ENCODE measurements at places on chromosomes 7 and 10.

- DNase-seq = no peak
Measured at GRCh38 chr10:77091597-77092165, 545.9 kb downstream of the KCNMA1 start.

DNA sequence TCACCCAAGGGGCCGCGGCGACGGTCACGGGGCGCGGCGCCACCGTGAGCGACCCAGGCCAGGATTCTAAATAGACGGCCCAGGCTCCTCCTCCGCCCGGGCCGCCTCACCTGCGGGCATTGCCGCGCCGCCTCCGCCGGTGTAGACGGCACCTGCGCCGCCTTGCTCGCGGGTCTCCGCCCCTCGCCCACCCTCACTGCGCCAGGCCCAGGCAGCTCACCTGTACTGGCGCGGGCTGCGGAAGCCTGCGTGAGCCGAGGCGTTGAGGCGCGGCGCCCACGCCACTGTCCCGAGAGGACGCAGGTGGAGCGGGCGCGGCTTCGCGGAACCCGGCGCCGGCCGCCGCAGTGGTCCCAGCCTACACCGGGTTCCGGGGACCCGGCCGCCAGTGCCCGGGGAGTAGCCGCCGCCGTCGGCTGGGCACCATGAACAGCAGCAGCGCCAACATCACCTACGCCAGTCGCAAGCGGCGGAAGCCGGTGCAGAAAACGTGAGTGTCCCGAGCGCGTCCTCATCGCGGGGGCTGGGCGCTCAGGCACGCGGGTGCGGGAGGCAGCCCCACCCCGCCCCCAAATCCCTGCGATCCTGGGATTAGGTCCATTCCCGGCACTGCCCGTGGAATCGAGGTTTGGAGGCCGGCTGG, 509 bp downstream of the AHR start:
- DNase-seq = peak; percentile 49

DNA sequence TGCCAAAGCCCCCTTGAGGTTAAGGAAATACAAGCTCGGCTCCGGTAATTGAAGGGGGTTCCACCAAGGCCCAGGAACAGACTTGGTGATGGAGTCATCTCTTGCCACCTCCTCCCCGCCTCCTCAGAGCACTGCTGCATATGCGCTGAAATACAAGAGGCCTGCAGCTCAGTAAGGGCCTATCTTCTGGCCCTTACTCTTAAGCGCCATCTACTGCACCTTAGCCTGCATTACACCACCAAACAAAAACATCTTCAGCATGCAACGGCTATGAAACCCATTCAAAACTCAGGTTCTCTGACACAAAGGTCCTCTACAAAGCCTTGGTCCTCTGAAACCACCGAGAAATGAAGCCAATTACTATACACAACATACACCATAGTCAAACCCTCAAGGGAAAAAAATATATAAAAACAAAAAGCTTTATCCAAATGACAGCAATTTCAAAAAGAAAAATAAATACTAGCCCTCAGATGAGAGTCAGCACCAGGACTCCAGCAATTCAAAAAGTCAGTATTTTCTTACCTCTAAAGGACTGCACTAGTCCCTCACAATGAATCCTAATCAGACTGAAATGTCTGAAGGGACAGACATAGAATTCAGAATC, 176.8 kb upstream of the TBX20 start:
- no peak for DNase-seq

- peak; percentile 70 for DNase-seq
Measured at GRCh38 chr10:93072713-93073538, 767 bp upstream of the CYP26A1 start.

- peak; percentile 92 for DNase-seq
Measured at GRCh38 chr10:133336577-133337369, at the start of gene CALY. TSS of gene CALY (minus strand) at chr10:133336896. CDS start at chr10:133328989, 7,907 bp downstream.

GRCh38 chr10:12186323-12186722, 9.4 kb downstream of the NUDT5 start:
- DNase-seq = no peak

GRCh38 chr7:69858471-69858870, 260.2 kb downstream of the AUTS2 start:
- DNase-seq = no peak

DNA sequence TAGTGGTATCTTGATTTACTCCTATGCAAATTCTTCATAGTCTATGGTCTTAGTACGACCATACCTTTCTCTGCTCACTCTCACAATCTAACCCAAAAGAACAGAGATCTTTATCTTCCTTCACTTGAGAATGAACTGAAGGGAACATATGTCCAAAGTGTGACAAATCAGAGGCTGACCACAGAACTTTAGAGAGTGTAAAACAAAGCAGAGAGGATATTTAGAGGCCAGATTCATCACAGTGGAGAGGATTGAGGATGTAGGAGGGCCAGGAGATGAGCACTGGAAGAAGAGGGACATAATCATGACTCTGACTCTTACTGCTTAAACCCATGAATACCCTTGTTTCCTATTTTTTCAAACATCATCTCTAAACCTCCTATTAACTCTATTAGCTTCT, 935.3 kb upstream of the PHF14 start:
- DNase-seq = no peak

GRCh38 chr7:50480797-50481196, 30.6 kb upstream of the FIGNL1 start:
- DNase-seq = no peak

DNA sequence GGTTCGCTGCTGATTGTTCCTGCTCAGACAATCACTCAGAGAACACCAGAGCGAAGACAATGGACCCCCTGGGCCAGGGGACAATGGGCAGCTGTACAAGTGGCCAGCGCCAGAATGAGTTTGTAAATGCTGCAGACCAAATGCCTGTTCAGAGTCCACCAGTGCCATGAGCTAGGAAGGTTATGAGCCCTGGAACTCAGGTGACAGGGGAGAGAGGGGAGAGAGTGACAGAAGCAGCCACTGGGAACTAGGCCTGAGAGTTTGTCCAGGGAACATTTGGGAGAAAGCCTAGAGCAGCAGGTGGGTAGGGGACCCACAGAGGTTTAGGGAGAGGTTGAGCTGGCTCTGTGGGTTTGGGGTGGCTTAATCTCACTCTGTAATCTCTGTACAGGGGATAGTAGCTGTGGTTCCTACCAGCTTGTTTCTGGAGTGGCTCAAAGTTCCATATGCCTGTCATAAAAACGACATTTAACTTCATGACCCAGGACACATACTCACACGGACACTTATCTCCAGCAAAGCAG, 60.4 kb downstream of the C10orf105 start:
- no peak for DNase-seq

GRCh38 chr10:72466018-72466417, 111.3 kb upstream of the DNAJB12 start:
- DNase-seq = no peak

GRCh38 chr10:29120216-29120615, 168.7 kb upstream of the LYZL1 start:
- no peak for DNase-seq

DNA sequence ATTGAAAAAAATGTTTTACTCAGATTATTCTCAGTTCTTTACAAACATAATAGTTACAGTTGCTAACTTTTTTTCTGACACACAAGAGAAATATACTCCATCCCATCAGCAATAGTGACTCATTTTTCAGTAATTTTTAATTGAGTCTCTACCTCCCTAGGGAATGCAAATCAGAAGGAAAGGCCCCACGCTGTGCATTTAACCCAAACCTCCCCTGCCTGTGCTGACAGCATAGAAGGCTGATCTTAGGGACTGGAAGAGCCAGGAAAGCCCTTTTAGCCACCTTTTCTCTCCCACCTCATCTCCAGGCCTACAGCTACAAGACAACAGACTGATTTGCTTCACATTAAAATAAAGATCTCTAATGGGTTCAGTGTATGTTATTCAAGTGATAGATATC, 24.7 kb upstream of the PIK3CG start:
- no peak for DNase-seq

GRCh38 chr7:80298201-80298600, 163.6 kb downstream of the GNAI1 start:
- DNase-seq = no peak

- no peak for DNase-seq
Measured at GRCh38 chr10:52313256-52313932, 687 bp upstream of the DKK1 start.

DNA sequence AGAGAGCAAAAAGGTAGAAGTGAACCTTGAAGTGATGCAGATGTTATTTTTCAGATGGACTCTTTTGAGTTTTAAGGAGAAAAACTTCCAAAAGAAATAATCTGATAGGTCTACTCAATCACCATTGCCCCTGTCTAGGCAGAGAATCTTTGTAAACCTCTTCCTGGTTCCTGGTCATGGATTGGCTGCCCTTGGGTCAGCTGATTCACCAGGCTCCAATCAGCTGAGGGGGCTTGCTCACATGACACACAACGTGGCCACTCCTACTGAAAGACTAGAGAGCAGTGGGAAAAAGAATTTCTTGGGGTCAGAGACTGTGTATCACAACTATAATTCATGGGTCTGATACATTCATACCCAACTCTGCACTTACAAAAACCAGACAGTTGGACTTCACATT, 20.0 kb upstream of the JCAD start:
- no peak for DNase-seq

DNA sequence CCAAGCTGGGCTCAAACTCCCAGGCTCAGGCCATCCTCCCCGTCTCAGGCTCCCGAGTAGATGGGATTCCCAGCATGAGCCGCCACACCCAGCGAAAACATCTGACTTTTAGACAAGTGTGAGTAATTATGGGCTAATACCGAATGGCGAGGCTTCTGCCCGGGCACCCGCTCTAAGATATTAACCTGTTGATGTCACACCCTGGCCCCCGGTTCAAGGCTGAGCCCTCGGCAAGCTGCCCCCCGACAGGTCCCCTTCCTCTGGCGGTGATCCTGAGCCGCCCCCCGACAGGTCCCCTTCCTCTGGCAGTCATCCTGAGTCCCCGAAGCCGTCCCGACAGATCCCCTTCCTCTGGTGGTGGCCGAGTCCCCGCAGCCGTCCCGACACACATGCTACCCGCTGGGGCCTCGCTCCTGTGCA, 5.2 kb downstream of the PSMG3 start:
- no peak for DNase-seq

DNA sequence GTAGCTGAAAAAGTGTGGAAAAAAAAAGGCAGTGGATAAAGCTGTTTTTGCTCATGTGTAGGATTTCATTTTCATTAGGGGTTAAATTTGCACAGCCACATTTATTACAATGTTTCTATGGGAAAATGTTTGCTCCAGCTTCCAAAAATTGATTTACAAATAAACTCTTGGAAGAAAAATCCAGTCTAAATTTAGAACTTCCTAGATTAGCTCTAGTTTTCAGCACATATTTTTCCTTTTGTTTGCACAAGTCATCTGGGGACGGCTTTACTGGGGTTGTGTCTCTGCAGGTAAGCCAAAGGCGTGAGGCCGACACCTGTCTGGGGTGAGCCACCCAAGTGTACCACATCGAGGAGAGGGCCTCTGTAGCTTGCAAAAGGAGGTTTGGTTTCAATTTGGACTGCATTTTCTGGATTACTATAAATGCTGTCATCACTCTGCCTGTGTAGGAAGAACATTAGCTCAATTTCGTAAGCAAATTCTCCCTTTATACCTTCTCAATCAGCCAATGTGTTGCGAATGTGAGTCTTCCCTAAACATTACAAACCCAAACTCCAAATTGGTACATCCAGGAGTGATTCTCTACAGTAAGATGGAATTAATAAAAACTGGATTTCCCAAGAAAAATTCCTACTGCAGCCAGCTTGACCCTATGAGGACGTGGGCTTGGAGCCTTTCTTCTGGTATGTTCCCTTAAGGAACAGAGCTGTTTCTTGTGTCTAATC, 89.5 kb upstream of the ZNF438 start:
- no peak for DNase-seq

- no peak for DNase-seq
Measured at GRCh38 chr7:12199363-12199762, 11.7 kb upstream of the TMEM106B start.

DNA sequence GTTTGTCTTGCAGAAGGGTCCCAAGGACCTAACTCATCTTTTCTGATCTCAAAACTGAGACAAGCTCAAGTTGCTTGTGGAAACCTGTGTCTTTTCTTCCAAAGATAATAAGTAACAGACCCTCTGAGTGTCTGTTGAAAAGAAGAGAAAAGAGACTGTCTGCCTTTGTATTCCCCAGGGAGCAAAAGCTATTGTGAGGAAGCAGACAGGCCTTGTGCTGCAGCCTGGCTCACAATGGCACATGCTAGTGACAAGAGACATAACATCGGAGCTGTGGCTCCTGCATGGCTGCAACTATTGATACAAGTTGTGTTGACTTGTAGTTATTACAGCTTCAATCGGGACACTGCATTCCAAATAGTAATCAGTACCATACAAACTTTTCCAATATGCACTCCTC, 202.9 kb downstream of the DKK1 start:
- no peak for DNase-seq

DNA sequence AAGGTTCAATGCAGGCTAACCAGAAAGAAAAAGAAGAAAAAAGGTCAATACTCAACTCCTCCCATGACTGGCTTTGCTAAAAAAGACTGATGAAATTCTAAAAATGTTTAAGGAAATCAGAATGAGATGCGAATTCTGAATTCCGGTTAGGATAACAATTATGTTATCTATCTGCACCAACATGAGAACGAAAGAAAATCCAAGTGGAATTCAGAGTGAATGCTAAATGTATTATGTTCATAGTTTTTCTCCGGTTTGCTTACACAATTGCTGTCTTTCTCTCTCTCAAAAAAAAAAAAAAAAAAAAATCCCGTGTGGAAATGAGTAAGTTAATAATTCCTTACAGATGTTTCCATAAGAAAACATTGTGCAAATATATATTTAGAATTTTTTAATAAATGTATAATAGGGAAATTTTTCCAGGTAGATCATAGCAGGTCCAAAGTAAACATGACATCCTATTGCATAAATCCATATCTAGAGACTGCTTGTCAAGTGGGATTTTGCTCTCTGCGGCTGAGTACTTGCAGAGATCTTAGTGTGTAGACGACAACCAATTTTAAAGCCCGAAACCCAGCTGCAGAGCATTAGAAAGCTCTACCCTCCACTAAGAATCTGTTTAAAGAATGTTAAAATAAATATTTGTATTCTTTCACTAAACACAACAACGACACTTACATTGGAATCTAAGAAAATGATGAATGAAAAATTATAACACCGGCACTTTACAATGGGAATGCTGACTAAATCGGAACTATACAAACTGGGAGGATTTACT, 104.0 kb downstream of the JAZF1 start:
- DNase-seq = no peak
